Activated naive CD8-positive, alpha-beta T cell treated with anti-CD3 and anti-CD28 coated beads for 36 hours (primary cell): ENCODE measurements at places on chromosomes 3 and 15. TPM values are rescaled to one million over a fixed set of nuclear protein-coding genes. Genes with fewer than 3 reads are reported as not detected.

DNA sequence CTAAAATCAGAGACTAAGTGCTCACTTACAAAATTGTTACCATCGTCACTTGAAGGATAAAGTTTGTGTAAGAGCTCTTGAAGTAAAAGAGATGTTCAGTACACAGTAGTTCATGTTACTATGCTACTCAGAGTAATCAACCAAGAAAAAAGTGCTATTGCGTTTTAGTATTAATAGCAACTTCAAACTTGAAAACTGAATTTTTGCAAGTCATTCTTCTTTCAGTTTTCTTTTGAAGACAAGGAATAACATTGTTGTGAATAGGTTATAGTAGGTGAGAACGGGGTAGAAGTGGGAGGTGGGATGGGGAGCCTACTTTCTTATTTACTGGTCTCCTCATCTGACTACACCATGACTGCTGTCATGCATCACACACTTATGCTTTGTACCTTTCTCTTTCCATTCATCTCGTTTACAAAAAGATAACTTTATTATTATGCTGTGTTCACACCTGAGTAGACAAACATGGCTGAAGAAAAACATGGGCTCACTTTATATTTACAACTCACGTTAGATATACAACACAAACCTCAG, 39.3 kb upstream of the P3H2 start:
- DNase-seq = no peak

DNA sequence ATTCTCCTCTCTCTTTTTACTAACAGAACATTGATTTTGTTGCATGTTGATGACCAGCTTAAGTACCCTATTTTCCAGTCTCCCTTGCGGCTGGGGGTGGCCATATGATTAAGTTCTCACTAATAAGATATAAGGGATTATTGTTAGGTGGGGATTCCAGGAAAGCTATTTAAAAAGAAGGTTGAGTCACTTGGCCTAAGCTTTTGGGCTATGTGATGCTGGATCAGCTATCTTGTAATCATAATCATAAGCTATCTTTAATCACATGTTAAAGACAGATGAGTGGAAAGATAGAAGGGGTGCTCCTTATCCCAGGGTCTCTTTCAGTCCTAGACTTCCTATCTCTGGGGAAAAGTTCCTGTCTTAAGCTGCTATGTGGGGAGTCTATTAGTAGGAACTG, 59.9 kb downstream of the CGNL1 start:
- DNase-seq = no peak

- DNase-seq = no peak
Measured at GRCh38 chr3:107456501-107456900, 66.3 kb upstream of the BBX start.

- no peak for DNase-seq
Measured at GRCh38 chr3:32733631-32734229, 48.7 kb downstream of the CNOT10 start.

GRCh38 chr3:41290736-41291135, 91.4 kb downstream of the CTNNB1 start:
- DNase-seq = no peak

GRCh38 chr15:78956937-78957336, 12.1 kb upstream of the CTSH start:
- DNase-seq = no peak

DNA sequence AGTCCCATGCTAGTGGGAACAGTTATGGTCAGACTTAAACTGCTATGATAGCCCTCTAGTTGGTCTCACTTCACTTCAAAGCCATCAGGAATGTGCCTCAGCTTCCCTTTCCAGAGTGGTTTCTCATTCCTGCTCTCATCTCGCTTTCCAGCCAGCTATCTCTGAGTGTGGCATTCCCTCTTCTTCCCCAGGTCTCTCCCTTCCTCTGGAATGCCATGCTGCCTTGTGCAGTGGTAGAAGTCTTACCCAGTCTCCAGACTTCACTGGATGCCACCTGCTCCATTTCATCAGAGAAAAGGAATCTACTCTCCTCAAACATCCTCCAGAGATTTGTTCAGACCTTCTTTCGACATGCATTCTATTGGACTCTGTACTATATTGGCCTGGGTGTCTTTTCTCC, 83.0 kb downstream of the AGBL1 start:
- no peak for DNase-seq

- no peak for DNase-seq
Measured at GRCh38 chr3:150345021-150345538, 63.0 kb upstream of the TSC22D2 start.

- DNase-seq = no peak
Measured at GRCh38 chr3:81823882-81824395, 62.5 kb upstream of the GBE1 start.

DNA sequence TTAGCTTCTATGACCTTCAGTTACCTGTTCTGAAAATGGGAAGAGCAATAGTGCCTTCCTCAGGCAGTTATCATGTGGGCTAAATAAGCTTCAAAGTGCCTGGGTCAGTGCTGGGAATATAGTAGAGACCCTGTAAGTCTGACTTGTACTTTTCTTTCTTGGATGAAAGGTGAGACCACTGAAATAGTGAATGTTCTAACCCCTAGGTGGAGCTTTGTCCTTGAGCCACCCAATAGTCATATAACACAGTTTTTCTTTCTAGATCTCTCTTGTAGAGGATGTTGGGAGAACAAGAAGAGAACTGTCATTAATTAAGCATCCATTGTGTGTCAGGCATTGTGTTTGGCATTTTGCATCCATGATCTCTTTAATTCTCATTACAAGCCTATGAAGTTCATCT, 13.0 kb upstream of the BFSP2 start:
- no peak for DNase-seq

- no peak for DNase-seq
Measured at GRCh38 chr3:102026656-102027055, 177.3 kb downstream of the NFKBIZ start.

DNA sequence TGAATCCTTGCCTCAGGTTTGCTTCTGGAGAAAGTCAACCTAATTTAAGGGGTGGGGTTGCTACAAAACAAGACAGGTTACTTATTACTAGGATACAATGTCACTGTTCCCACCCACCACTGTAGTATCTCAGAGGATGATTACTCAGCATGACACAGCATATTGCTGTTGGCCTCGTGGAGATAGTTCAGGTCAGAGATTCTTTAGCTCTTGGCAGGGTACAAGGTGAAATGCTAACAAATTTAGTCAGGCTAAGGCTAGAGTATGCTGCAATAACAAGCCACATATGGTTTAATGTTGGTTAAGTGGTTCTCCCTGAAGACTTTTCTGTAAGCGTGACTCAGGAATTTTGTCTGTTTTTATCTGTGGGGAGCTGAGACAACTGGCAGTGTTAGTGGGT, 161.8 kb downstream of the EDEM1 start:
- no peak for DNase-seq

DNA sequence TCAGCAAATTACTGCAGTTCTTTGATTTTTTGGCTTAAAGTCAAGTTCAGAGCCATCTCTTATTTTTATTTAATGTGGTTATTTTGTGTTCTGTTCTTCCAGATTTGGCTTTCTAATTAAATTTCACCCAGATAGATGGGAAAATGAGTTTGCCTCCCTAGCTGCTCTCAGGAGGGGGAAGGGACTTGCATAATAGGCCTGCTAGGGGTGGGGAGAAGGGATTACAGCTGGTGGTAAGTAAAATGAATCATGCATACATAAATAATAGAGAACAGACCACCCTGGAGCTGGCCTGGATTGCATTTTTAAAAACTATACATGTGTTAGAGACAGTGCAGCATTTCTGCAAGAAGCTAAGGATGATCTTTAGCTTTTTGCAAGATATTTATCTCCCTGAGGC, 3.9 kb upstream of the PXYLP1 start:
- no peak for DNase-seq

GRCh38 chr3:125608419-125608818, 13.1 kb upstream of the OSBPL11 start:
- no peak for DNase-seq

DNA sequence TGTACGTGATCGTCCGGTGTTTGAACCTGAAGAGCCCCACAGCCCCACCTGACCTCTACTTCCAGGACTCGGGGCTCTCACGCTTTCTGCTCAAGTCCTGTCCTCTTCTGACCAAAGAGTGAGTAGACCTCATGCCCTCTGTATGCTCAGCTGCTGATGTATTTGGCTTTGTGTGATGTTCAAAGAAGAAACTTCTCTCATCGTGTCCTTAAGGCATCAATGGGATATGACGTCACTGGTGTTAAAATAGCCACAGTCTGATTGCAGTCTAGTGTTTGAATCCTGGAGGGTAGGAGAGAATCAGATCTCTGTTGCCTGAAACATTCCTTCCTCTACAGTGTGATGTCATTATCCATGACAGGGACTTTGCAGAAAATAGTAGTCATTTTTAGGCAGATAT, 28.1 kb downstream of the ABHD2 start:
- no peak for DNase-seq

DNA sequence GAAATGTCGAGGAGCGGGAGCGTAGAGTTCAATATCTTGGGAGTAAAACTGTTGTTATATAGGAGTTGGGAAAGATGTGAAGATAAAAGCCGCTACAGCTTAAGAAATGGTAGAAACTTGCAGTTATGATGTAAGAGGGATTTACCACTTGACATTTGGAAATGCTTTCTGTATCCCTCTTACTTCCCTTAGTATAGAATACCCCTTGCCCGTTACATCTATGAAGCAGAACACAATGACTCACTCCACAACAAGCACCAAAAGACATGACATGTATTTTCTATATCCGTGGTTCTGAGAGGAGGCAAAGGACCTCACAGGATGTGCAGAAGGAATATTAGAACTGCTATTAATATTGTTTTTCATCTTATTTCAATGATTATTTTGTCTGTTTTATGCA, 254.2 kb upstream of the NR2F2 start:
- DNase-seq = no peak

- DNase-seq = no peak
Measured at GRCh38 chr3:39090922-39091321, 16.5 kb downstream of the GORASP1 start.

GRCh38 chr3:166291186-166291955, 454.1 kb upstream of the BCHE start:
- DNase-seq = no peak

DNA sequence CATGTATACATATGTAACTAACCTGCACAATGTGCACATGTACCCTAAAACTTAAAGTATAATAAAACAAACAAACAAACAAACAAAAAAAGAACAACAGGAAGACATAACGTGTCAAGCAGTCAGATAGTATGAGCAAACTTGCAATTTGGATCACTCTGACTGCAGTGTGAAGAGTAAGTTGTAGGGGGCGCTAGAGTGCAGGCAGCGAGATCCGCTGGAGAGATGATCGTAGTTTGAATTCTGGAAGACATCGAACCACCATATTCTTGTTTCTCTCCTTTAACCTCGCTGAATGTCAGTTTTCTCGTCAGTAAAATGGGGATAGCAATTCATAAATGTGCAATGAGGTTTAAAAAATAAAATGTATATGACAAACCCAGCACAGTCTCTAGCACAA, 165.2 kb upstream of the LMCD1 start:
- no peak for DNase-seq

DNA sequence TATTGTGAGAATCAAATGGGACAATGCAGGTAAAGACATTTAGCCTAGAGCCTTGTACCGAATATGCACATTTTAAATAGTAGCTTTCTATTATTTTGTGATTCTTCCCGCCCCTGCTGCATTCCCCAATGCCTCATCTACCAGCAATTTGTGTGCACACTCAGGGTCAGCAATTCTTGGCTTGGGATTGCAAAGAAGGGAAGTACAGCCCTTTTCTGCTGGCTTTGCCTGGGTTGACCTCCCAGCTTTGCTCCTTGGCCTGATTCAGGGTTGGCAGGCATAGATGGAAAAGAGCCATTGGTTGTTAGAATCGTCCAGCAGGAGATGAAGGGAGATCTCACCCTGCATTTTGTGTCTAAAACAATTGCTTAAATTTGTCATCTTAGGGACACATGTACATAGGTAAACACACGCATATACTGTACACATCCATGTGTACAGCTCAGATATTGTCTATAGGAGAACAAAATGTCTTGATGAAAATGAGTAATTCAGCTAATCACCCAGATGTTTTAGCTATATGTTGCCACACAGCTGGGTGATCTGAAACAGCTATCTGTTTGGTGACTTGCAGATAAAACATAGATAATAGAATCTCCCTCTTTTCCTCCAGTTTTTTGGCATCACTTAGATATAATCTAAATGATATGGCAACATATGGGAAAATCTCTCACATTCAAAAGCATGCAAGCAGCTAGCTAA, 340.9 kb upstream of the TBL1XR1 start:
- no peak for DNase-seq

GRCh38 chr3:54240-54639, 142.3 kb upstream of the CHL1 start:
- no peak for DNase-seq

- no peak for DNase-seq
Measured at GRCh38 chr15:101455291-101456025, 34.0 kb downstream of the PCSK6 start.

- DNase-seq = no peak
Measured at GRCh38 chr3:127889976-127890650, 24.9 kb upstream of the KBTBD12 start.

DNA sequence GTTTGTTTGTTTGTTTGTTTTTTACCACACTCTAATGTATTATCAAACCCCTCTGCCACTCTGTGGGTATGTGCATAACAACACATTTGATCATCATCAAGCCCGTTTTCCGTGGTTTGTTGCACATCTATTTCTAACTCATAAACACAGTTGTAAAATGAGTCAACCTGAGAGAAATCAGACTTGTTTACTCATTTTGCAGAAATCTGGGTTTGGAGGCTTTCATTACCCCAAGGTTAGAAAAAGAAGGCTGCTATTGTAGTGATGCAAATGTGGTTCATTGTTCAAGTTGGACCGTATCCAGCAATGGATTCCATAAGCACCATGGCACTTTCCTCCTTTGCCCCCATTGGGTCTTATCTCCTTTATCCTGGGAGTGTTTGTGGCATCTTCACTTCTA, 353.2 kb upstream of the SOX2 start:
- no peak for DNase-seq

DNA sequence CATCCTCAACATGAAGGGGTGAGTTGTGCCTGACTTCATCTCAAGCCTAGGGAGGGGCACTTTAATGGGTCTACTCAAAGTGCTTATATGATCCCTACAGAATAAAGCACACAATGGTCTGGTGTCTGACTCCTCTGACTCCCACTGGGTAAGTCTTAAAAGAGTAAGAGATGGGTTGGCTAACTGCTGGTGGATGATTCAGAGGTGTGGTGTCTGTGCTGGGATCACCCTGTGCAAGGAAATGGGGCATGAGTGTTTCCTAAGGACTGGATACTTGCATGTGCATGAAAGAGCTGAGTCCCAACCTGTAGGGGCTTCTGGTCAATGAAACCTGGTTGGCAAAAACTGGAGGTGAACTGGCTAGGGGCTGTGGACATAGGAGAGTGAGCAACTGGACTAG, 158.8 kb downstream of the IL20RB start:
- no peak for DNase-seq

- DNase-seq = no peak
Measured at GRCh38 chr3:110815008-110815583, 256.5 kb upstream of the NECTIN3 start.

Gene GATM
- total RNA-seq = 5.0 TPM

Gene DGKG
- 0.58 TPM for total RNA-seq

Gene SLC6A20
- not detected for total RNA-seq

Gene COLQ
- total RNA-seq = 0.74 TPM

Gene PLCH1
- 1.2 TPM for total RNA-seq

Gene SUSD5
- total RNA-seq = not detected

Gene LIPC
- total RNA-seq = 1.5 TPM

Gene LPP
- total RNA-seq = 15.3 TPM

Gene CFAP100
- not detected for total RNA-seq
